Gastroesophageal sphincter (tissue), 4 donors: ENCODE measurements at places on chromosomes 16 and 17.

DNA sequence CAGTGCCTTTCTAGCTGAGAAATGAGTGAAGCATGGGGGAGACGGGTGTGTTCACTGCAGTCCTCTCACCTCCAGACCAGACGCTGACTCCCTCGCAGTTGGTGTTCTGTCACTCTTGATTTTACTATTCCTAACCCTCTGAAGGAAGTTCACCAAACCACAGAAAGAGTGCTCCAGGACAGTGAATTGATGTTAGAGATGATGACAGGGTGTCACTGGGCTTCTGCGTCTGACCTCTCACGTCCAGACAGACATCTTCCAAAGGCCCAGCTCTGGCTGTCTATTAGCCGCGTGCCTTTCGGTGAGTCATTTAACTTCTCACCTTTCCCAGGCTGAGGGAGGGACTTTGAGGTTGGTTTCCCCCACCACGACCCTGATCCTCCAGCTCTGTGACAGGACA, 8.2 kb downstream of the CRAMP1 start:
- ATAC-seq, result no peak

DNA sequence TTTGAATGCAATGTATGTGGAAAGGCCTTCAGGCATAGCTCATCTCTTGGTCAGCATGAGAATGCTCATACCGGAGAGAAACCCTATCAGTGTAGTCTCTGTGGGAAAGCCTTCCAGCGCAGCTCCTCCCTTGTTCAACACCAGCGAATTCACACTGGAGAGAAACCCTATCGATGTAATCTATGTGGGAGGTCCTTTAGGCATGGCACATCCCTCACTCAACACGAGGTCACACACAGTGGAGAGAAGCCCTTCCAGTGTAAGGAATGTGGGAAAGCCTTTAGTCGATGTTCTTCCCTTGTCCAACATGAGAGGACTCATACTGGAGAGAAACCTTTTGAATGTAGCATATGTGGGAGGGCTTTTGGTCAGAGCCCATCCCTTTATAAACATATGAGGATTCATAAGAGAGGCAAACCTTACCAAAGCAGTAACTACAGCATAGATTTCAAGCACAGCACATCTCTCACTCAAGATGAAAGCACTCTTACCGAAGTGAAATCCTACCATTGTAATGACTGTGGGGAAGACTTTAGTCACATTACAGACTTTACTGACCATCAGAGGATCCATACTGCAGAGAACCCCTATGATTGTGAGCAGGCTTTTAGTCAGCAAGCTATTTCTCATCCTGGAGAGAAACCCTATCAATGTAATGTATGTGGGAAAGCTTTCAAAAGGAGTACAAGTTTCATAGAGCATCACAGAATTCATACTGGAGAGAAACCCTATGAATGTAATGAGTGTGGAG, 24.7 kb downstream of the ZFP90 start:
- ATAC-seq, result no peak

DNA sequence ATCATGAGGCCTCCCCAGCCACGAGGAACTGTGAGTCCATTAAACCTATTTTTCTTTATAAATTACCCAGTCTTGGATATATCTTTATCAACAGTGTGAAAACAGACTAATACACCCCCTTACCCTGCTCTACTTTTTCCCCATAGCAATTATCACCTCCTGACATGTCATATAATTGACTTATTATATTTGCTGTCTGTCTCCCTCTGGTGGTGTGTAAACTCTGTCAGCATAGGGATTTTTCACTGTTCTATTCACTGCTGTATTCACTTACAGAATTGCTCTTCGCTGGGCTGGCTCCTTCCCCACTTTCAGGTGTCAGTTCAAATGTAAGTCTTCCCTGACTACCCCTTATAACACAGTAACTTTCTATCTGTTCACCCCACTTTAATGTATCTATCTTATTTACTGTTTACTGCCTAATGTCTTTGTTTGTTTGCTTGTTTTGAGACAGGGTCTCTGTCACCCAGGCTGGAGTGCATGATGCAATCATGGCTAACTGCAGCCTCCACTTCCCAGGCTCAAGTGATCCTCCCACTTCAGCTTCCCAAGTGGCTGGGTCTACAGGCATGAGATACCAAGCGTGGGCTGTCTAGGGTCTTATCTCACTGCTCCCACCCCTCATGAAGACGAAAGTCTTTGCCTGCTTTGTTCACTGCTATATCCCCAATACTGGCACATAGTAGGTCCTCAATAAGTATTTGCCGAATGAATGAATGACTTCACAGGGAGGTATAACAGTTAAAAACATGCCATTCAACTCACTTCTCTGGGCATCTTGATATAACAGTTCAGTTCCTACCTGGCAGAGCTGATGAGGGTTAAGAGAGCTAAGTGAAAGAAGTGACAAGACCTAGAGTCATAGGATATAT, 52.4 kb upstream of the CDH3 start:
- ATAC-seq, result no peak

GRCh38 chr16:89561884-89562599, 1.6 kb downstream of the RPL13 start:
- ATAC-seq, result no peak

DNA sequence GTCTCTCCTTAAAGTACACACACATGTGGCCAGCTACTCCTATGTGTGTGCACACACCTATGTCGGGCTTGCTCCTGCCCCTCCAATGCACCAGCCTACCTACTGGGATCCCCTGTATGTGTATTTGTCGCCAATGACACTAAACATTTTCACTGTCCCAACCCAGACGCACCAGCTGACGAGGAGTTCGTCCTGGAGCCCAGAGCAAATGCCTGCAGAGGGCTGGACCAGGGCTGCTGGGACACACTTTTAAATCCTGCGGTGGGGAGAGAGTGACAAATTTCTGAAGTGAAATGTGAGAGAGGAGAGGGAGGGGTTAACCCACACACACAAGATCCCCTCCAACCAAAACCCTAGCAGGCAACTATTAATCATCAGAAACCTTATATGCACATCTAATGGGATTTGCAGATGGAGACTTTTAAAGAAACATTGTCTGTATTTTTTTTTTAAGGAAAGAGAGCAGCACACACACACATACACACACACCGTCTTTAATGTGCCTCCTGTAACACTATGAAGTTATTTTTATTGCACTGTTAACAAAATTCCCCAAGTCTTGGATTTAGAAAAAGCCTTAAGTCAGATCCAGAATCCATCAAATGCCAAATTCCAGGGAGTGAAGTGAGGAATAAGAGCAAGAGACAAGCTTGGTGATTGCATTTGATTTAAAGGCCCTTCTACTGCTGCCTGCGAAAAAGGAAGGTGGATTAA, at the start of gene MEOX1:
MEOX1 (minus strand) TSS at position 224 of the 714 bp plus-strand sequence. CDS start 388 bp downstream, outside the sequence.
- ATAC-seq, result no peak

GRCh38 chr17:50443505-50443974, 17.5 kb downstream of the ACSF2 start:
- ATAC-seq, result no peak

- no peak for ATAC-seq
Observed at GRCh38 chr17:62919388-62919787, 46.6 kb upstream of the TANC2 start.

- no peak for ATAC-seq
Observed at GRCh38 chr16:78437352-78437968, 338.0 kb downstream of the WWOX start.

GRCh38 chr16:4369007-4369733, 2.5 kb upstream of the VASN start:
- no peak for ATAC-seq

- no peak for ATAC-seq
Observed at GRCh38 chr16:79823639-79824038, 223.1 kb upstream of the MAF start.

GRCh38 chr16:67822511-67822910, 15.8 kb downstream of the TSNAXIP1 start:
- no peak for ATAC-seq

GRCh38 chr16:57611706-57612105, 16.7 kb upstream of the ADGRG1 start:
- ATAC-seq, result no peak

DNA sequence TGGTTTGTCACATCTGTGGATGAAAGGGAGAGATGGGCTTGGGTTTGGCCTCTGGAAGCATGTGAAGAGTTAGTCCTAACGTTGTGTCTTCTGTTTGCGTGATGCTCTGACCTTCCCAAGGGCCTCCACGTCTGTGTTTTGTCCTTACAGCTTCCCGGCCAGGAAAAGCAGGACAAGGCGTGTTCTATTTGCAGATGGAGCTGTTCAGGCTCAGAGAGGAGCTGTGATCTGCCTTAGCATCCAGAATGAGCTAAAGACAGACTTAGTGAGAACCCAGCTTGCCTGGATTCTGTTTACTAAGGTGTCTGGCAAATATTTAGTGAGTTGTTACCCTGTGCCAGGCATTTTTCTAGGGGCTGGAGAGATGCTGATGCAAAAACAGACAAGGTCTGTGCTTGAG, 282.1 kb downstream of the CBLN1 start:
- no peak for ATAC-seq

GRCh38 chr16:74094514-74094913, 202.1 kb upstream of the PSMD7 start:
- ATAC-seq, result no peak

DNA sequence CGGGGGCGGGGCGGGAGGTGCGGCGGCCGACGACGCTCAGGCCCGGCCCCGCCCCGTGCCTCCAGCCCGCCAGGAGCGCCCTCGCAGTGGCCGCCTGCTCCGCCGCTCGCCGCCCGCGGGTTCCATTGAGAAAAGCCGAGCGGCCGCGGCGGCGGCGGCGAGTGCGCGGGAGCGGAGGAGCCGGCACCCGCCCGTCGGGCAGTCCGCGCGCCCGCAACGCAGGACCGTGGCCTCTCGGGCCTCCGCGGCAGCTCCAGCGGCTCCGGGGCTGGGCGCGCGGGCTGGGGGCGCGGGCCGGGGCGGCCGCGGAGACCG, at the start of gene ZFPM1:
ZFPM1 (plus strand) TSS at position 64 of the 315 bp plus-strand sequence. CDS start 359 bp downstream, outside the sequence.
- no peak for ATAC-seq

DNA sequence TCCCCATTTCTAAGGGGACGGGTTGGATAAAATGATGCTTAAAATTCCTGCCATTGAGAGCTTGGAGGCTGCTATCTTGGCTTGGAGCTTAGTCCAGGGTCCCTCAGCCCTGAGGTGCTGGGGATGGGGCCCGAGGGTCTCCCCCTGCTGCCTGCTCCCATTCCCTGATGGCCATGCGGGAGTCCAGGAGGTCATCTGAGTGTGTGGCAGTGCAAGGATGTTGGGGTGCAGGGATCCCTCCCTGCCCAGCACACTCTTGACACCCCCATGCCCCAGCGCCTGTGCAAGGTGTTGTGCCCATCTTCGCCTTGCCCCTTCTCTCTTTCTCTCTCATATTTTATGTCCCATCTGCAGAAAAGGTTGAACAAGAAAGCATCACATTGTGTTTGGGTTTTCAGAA, 90.4 kb downstream of the IRF8 start:
- no peak for ATAC-seq

DNA sequence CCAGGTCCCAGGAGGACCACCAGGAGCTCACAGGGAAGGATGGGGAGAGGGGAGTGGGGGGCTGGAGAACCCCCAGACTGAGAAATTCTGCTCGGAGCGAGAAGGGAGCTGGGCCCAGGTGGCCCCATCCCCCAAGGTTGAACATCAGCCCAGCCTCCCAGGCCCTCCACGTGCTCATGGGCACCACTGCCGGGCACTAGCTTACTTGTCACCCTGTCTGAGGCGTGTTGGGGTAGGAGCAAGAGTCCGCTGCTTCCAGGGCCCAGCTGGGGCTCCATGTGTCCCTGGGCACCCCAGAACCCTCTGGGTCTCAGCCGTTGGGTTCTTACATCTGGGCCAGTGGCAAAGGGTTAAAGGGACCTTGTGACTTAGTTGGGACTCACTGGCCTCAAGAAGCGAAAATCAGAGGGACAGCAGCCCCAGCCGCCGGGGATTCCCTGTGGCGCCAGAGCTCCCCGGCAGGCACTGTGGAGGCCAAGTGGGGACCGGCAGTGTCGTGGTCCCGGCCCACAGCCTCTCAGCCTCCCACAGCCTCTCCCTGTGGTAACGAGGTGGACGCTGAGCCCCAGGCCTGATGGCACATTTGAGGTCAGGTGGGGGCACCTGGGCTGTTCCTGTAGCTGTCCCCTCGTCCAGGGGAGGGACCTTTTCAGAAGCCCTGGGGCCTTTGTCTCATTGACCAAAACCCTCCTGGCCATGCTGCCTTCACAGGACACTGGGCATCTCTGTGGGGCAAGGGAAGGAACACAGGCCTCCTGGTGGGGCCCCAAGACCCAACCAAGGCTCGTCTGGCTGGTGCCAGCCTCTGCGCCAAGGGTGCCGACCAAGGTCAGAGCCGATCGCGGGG, 33.7 kb upstream of the CDH15 start:
- no peak for ATAC-seq

- ATAC-seq, result peak; percentile 44
Observed at GRCh38 chr16:75074920-75075687, 41.5 kb downstream of the LDHD start.

GRCh38 chr16:86948046-86948445, 369.1 kb downstream of the C16orf95 start:
- ATAC-seq, result no peak

DNA sequence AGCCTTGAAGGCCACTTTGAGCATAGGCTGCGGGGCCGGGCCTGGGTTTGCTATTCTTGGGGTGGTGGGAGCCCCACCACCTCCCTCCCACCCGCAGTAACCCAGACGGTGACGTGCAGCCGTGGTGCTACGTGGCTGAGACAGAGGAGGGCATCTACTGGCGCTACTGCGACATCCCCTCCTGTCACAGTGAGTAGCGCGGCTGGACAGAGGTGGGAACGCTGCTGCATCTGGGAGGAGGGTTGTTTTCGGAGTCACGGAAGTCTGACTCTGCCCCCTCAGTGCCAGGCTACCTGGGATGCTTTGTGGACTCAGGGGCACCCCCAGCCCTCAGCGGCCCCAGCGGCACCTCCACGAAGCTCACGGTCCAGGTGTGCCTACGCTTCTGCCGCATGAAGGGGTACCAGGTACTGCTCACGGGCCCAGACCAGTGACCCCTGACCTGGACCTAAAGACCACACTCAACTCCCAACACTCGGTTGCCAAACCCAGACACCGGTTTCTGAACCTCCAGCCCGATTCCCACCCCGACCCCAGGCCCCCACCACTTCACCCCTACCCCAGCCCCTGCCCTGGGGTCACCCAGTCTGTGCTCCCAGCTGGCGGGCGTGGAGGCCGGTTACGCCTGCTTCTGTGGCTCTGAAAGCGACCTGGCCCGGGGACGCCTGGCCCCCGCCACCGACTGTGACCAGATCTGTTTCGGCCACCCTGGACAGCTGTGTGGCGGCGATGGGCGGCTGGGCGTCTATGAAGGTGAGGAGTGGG, 2.1 kb downstream of the KREMEN2 start:
- no peak for ATAC-seq

DNA sequence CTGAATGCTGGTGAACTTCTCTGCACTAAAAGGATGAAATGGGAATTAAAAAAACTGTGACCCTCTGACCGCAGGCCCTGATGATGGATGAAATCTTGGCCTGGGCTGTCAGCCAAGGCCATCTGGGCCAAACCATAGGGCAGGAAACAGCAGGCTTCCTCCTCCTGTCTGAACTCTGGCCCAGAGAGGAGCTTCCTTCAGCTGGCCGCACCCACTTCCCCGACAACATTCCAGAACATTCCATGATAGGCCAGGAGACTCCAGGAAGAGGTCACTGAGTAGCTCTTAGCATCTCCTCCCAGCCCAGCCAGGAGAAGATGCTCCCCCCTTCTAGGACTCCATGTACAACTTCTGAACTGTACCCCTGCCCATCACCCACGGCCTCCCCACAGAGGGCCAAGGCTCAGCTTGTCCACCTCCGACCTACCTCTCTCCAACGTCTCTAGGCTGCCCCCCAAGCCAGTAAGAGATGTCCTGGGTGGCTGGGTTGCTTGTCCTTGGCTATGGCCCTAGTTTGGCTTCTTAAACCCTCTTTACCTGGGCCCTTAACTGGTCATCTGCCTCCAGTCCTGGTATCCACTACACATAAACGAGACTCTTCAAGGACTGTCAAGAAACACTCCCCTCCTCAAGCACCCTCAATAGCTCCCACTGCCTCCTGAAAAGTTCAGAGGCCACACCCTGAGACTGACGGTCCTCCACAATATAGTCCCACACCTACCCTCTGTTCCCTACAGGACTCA, 1.7 kb downstream of the RPH3AL start:
- peak; percentile 89 for ATAC-seq
